Nucleus accumbens (tissue), 56 donors: ENCODE measurements at places on chromosomes 6 and 20.

DNA sequence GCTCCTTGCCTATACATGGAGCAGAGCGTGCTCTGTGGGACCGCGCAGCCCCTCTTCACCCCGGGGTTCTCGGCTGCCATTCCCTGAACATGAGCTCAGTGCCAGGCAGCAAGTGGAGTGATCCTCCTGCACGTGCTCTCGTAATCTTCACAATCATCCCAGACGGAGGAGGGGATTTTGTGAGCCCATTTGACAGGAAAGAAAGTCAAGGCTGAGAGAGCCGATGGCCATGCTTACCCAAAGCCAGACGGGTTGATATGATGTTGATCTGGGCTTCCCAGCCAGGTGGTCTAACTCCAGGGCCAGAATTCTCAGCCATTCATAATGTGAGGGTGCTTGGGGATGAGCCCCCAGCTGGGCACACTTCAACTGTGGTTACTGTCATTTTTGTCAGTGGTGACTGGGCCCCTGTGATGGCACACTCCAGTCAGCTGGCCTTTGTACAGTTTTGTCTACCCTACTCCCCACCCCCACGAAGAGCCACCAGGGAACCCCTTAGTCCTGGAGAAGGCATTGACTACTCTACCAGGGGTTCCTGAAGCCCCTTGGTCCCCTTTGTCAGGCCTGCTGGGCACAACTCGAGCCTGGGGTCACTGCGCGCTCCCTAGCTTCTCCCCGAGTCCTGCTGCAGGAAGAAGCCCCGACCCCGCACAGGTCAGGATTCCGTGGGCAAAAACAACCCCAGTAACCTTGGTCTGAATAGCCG lies 1.5 kb downstream of the APCDD1L start:
- no peak for DNase-seq

DNA sequence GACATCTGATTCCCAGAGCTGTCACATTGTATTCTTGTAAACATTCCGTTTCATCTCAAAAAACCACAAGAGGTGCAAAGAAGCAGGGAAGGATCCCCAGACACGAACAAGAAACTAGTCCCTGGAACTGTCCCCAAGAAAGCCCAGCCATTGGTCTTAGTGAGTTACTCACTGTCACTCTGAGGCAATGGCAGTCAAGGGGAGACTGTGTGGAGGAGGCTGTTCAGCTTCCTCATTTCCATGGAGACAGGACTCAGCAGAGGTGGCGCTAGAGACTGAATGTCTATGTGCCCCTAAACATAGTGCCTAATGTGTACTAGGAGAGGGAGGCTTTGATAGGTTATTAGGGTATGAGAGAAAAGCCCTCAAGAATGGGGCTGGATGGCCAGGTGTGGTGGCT lies 11.1 kb downstream of the ULBP1 start:
- DNase-seq: no peak

- no peak for DNase-seq
These were observed 136.2 kb upstream of the GPR6 start for GRCh38 chr6:109841869-109842268.

DNA sequence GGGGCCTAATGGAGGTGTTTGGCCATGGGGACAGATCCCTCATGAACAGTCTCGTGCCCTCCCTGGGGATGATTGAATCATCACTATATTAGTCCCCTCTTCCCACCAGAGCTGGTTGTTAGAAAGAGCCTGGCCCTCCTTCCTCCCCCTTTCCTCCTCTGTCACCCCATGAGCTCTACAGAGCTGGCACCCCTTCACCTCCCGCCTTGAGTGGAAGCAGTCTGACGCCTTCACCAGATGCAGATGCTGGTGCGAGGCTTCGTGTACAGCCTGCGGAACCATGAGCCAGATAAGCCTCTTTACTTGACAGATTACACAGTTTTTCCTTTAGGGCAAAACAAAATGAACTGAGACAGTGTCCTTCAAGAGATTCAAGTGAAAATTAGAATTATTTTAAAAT lies 74.4 kb upstream of the RIPOR2 start:
- no peak for DNase-seq

DNA sequence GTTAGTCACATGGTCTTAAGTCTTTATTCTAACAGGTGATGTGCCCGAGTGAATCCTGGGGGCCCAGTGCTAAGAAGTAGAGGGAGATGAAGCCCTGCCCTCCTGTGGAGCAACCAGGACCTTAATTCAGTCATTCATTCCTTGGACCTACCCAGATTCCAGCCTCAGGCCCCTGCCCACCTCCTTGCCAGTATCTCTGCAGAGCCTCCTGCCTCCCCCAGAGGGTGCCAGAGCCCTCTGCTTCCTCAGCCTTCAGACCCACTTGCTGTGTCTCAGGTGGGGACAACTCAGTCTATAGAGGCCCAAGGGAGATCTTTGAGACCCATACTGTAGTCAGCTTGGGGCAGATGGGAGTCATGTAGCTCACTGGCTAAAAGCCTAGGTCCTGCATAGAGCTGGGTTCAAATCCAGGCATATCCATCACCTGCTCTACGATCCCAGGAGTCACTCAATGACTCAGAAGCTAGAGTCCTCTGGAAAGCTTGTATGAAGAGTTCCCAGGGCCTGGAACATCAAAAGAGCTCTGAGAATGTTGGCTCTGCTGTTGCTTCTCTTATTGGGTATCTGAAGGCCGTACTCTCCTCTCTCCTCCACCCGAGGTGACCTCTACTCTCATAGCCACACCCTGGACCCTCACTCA lies 3.9 kb upstream of the SIGLEC1 start:
- DNase-seq: no peak

GRCh38 chr6:109170333-109170732 lies 75.0 kb downstream of the CEP57L1 start:
- DNase-seq: no peak

DNA sequence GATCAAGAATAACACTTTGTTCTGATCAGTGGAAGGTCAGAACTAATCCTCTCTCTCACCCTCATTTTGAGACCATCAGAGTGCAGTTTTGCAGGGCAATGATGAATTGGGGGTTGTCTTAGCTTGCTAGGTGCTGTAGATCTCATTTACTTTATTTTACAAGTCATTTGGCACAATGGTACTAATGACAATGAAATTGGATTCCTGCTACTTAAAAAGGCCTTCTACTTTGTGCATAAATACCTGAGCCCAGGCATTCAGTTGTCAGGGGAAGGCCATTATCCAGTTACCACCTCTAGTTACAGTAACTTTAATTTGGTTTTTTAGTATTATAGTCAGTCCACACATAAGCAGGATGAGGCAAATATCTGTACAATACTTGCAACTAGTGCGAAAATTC lies 240.0 kb downstream of the HDGFL1 start:
- no peak for DNase-seq

DNA sequence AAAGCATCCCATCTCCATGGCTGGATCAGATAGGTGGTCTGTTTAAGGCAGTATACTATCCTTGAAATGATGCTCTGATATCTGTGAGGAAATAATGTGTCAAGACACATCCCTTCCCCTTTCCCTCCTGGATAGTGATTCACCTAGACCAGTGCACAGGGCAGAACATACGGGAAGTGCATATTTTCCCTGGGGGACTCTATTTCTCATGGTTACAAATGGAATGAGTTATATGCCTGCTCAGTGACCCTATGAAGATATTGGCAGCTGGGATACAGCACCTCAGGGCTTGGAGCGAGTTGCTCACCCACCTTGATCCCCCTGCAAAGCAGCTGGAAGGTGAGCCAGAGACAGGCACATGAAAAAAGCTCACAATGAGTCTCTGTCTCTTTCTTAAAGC lies 67.5 kb upstream of the PRL start:
- DNase-seq: no peak

DNA sequence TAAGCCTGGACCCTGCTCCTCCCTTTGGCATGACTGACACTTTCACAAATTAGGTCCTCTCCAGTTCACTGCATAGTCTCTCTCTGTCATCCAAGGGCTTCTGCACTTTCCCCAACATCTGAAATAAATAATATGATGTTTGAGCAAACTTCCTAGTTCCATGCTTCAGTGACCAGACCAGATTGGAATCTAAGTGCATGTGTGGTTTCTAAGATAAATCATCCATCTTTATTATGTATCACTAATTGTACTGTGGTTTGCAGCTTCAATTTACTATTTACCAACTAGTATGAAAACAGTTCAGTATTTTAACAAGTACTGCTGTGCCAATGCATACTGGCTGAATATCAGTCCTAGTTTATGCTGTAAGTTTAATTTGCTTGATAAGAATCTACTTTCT lies 18.7 kb downstream of the SESN1 start:
- DNase-seq: no peak

DNA sequence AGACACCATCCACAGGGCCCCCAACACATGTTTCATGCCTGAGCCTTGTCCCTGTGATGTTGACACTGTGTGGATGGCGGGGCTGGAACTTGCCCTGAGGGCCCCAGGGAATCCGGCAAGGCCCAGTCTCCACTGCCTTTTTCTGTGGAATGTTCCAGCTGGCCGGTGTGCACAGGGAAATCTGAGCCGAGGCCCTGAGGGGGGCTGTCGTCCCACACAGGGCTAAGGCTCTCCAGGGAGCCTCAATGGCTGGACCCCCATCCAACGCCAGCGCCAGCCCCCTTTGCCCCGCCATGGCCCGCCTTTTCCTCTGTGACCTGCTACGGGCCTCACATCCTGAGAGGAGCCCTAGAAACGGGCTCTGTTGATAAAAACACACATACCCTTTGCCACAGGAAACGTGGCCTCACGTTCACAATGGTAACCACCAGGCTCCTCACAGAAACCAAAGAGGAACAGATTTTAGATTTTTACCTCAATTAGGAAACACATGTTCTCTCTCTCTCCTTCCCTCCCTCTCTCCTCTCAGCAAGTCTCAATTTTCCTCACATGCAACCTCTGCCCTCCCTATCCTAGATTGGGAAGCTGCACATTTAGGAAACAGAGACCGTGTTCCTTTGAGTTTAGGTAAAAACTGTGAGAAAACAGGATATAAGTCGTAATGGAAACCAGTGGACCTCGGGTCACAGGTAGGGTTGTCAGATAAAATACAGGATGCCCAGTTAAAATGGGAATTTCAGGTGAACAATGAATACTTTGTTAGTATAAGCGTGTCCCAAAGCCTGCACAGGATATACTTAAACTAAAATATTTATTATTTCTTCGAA lies 13.7 kb upstream of the ZNF831 start:
- DNase-seq: no peak

DNA sequence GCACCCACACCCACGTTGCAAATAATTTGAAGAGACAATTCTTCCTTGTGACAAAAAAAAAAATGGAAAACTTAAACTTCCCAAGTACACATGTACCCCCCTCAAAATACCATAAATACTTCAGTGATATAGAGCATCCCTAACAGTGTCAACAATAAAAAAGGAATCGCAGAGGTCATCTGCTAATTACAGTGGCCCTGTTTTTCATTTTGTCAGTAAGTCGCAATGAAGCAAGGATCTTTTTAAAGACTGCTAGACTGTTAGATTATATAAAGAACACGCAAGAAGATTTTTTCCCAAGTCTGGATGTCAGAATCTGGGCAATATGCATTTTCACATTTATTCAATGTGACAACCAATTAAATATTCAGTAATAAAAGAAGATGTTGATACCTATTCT lies 93.9 kb downstream of the EPB41L2 start:
- DNase-seq: no peak

DNA sequence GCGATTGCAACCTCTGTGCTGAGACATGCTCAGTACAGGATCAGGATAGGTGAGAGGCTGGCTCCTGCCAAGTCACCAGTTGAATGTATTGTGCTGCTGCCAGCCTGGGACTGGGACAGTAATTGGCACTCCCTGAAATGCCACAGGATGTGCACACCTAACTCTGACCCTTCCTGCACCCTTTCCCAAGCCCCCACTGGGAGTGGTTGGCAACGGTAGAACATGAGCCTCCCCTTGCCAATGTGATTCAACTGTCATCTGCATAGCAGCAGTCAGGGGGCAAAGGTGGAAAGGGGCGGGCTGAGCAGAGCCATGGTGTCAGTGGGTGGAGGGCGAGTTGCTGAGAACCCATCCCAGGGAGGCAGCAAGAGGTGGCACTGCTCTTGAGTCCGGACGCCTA lies 15.4 kb downstream of the SPINT3 start:
- no peak for DNase-seq

GRCh38 chr6:47519279-47519678 lies 41.7 kb downstream of the CD2AP start:
- DNase-seq: no peak

DNA sequence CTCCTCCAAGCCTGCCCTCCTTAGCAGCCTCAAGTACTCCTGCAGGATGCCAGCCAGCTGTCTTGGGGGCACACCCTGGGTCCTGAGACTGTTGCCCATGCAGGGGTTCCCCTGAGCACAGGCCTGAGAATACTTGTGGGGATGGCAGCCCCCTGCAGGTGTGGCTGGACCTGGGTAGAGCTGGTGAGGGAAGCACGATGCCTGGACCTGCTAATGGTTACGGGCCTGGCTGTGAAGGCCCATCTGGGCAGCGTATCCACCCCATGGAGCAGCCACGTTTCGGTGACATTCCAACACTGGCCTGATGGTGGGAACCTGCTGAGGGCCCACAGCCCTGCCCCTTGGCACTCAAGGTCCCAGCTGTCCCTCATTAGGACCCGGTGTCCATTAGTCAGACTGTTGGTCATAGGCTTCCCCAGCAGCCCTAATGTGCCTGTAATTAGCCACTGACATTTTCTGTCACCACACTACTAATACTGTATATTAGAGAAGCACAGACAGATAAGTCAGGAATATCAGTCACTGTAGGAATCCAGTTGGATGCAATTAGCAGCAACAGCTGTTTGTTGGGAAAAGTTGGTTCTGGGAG lies 20.3 kb downstream of the CCDC167 start:
- no peak for DNase-seq

GRCh38 chr6:119476024-119476423 lies 126.5 kb upstream of the MAN1A1 start:
- no peak for DNase-seq

- DNase-seq: no peak
These were observed 123.0 kb downstream of the JARID2 start for GRCh38 chr6:15368873-15369272.

DNA sequence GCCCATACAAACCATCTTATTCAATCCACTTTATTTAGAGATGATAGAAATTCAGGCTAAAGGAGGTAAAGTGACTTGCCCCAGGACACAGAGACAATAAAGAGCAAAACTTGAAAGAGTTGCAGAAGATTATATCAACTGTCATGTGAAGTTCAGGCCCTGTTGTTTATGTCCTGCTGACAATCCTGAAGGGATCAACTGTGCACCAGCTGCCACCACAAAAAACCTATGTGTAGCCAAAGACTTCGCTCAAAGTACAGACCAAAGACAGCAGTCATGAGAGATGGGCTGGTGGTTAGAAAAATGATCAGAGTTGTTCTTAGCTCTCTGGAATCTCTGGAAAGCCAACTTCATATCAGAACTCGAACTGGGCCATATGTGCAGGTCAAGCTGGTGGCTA lies 16.0 kb upstream of the CITED2 start:
- DNase-seq: no peak

DNA sequence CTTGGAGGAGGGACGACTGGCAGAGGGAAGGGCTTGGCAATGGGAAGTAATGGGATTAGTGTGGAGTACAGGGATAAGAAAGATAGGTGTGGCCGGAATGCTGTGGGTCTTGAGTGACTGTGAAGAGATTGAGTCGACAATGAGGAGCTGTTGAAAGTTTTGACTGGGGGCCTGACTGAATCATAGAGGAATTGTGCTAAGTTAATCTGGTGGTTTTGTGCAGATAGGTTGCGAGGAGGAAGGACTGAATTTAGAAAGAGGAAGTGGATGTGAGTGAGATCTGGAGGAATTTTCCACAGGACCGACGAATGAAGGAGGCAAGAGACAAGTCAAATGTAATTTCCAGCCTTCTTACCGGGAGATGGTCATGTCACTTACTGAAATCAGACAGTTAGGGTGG lies 143.9 kb upstream of the RALGAPA2 start:
- no peak for DNase-seq

GRCh38 chr20:63682384-63683139 lies 13.9 kb upstream of the TNFRSF6B start:
- DNase-seq: no peak

GRCh38 chr20:34582221-34582620 lies 23.7 kb downstream of the MAP1LC3A start:
- no peak for DNase-seq
